ENCODE measurements at places on chromosomes 12 and 14.

DNA sequence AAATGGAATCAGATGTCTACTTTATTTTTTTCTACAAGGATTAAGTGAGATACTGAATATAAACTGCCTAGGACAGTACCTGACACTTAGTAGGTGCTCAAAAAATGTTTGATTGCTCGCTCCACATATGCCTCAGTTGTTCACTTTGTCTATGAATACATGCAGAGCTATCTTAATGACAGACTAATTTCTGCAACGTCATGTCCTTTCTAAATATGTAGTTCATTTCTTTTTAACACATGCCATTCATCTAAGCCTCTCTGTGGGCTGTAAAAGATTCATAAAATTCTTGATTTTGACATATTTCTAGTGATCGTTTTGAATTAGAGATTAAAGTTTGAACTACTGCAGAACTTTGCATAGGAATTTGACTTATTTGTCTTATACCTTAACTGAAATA, 176.3 kb upstream of the STXBP6 start:
- DNase-seq = no peak

DNA sequence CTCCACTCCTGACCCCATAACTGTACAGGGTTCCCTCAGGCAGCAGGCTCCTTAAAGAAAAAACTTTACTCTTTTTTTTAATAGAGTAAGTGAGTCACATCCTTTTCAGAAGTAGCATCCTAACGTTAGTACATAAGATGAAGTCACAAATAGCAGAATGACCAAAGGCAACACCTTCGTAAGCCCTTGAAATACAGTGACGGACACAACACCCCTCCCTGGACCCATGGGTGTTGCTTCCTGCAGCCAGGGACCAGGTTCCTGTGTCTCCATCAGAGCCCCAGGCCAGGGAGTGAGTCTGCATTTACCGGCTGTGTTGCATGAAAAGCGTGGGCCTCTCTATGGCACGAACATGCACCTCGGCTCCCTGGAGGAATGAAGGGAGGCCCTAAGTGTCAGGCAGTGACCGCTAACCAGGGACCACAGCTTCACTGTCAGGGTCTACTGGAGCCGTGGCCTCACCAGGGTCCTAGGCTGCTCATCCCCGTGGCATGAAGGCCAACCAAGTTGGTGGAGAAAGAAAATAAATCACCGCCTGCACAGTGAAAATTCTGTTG, 340.0 kb upstream of the SFSWAP start:
- DNase-seq = no peak

- DNase-seq = no peak
Observed at GRCh38 chr12:19647806-19648556, 208.7 kb downstream of the AEBP2 start.

- DNase-seq = no peak
Observed at GRCh38 chr12:131090274-131091210, 136.8 kb downstream of the ADGRD1 start.

GRCh38 chr12:110246636-110247339, 34.3 kb upstream of the ATP2A2 start:
- DNase-seq = no peak

DNA sequence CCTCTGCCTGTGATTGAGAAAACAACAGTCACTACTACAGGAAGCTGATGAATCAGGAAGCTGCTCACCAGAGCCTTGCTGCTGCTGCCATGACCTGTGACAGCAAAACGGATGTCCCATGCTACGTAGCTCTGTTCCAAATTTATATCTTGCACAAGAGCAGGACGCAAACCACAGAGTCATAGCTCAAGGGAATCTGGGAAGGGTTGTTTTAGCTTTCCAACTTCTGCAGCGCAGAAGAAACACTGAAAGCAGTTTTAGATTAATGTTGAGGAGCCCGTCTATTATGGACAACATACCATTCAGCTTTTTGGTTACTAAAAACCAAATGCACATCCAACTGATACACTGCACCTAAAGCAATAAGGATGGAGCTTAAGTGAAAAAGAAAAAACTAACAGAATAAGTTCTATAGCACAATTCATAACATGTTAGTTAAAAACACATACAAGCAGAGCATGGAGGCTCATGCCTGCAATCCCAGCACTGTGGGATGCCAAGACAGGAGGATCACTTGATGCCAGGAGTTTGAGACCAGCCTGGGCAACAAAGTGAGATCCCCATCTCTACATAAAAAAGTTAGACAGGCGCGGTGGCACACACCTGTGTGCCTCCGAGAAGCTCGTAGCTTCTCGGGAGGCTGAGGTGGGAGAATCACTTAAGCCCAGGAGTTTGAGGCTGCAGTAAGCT, 1.7 kb upstream of the ANKRD33 start:
- no peak for DNase-seq

DNA sequence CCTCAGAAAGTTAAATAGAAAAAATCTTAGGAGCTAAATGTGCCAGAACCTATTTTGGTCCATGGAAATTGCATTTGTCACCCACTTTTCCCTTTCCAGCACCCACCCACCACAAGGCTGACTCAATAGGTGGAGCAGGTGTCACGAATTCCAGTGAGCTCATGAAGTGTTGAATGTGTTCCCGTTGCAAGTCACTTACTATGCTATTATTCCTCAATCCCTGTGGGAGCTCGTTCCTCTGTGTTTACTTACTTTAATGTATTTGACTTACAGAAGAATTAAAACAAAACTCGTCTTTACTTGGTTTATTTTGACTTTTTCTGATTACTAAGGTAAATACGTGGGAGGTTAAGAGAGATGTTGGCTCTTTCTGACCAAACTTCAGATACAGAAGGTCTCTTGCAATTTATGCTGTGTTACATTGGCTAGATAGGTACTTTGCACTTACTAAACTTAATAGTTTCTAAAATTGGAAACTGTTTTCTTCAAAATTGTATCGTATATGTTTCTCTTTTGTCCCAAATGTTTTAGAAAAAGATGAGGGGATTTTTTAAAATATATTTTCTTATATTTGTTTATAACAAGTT, 269.4 kb upstream of the NOVA1 start:
- DNase-seq = peak; percentile 70

GRCh38 chr12:93361151-93361919, 16.4 kb upstream of the NUDT4 start:
- peak; percentile 39 for DNase-seq

GRCh38 chr12:101074940-101075680, 134.9 kb downstream of the SLC5A8 start:
- DNase-seq = peak; percentile 63
